ENCODE measurements at places on chromosomes 3 and 15. TPM values are rescaled to one million over a fixed set of nuclear protein-coding genes. Genes with fewer than 3 reads are reported as not detected.
A peak's percentile ranks its signal among the peaks of the same experiment; 100 is the strongest.

Gene LAMB2
- total RNA-seq, result 259 TPM

Gene PLA1A
- total RNA-seq, result 0.80 TPM

Gene MAP1A
- 1.8 TPM for total RNA-seq

DNA sequence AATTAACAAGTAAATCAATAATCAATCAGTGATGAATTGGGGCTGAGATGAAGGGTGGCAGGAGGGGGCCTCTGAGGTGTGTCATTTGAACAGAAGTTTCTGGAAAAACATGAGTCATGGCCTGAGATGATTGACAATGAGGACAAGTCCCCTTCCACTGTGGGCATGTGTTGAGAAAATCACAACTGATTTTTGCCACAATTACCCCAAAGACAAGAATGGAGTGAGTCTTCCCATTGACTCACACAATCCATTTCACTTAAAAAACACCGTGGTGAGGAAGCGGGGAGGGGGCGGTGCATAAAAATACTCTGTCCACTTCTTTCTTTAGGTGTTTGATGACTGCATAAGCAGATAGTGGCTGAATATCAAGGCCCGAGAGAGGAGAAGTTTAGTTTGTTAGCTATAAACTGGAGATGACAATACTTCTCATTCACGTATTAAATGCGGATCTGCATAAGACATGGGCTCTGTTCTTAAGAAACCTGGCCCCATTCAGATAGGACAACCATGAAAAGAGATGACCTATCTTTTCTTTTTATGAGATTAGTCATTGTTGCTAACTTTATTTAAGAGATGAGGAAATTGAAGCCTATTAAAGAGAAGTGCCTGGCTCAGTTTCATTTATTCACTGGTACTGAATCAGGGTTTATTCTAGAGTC, 34.7 kb downstream of the SHC4 start:
- H3K27ac ChIP-seq, result no peak overlapping the region
- H3K27me3 ChIP-seq, result peaks cover 2% of the 10 kb centered on the region
- H3K4me3 ChIP-seq, result no peak overlapping the region
- DNase-seq, result no peak
- peaks cover 5% of the 10 kb centered on the region for H3K36me3 ChIP-seq

- DNase-seq, result no peak
- H3K27me3 ChIP-seq, result no peaks in the 10 kb centered on the region
- H3K4me3 ChIP-seq, result no peak overlapping the region
- H3K27ac ChIP-seq, result peak overlapping the region; percentile 28
- peaks cover 4% of the 10 kb centered on the region for H3K36me3 ChIP-seq
These were observed 73.0 kb downstream of the TRPC1 start for GRCh38 chr3:142796823-142797222.

DNA sequence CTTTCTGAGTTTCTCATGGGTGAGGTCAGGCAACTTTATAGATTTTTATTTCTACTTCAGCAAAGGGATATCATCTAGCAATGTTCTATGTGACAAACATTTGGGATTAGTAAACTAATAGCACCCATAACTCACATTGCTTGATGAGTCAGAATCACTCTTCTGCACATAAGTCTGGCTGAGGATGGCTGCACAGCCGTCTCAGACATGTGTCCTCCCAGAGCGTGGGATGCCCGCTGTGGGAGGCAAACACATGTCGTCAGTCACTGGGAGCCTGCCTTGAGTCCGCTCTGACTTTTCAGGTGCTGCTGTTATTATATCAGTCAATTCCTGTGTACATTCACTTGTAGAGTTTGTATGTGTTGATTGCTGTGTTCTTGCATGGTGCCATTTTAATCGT, 230.7 kb upstream of the TRIM42 start:
- H3K27me3 ChIP-seq, result peaks cover 1% of the 10 kb centered on the region
- DNase-seq, result no peak
- H3K4me1 ChIP-seq, result no peaks in the 10 kb centered on the region
- H3K4me3 ChIP-seq, result no peak overlapping the region
- no peaks in the 10 kb centered on the region for H3K36me3 ChIP-seq

- H3K36me3 ChIP-seq, result no peaks in the 10 kb centered on the region
- no peak overlapping the region for H3K27ac ChIP-seq
- no peak for DNase-seq
- no peaks in the 10 kb centered on the region for H3K4me1 ChIP-seq
- H3K4me3 ChIP-seq, result no peak overlapping the region
These were observed 77.7 kb upstream of the ACAN start for GRCh38 chr15:88725305-88726210.

- H3K4me3 ChIP-seq, result peak overlapping the region; percentile 96
- H3K27me3 ChIP-seq, result peaks cover 16% of the 10 kb centered on the region
- H3K4me1 ChIP-seq, result peaks cover 31% of the 10 kb centered on the region
- H3K27ac ChIP-seq, result peak overlapping the region; percentile 87
- H3K36me3 ChIP-seq, result peaks cover 33% of the 10 kb centered on the region
These were observed 648 bp upstream of the P2RY1 start for GRCh38 chr3:152834191-152834775.

DNA sequence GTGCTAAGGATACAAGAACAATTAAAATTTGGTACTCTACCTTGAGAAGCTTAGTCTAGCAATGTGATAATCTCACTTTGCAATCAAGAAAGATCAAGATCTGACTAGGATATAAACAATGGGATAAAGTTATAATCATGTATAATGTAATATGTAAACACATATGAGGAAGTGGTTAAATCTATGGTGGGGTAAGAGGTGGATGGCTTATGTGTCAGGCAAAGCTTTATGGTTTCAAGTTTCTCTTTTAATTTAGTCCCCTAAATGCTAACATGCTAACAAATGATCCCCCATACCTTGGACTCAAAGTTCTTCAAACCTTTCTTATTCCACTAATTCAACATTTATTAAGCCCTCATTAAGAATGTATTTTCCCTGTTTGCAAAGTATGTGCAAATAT, 2.5 kb downstream of the RSL24D1 start:
- H3K27me3 ChIP-seq, result no peaks in the 10 kb centered on the region
- H3K36me3 ChIP-seq, result no peaks in the 10 kb centered on the region

DNA sequence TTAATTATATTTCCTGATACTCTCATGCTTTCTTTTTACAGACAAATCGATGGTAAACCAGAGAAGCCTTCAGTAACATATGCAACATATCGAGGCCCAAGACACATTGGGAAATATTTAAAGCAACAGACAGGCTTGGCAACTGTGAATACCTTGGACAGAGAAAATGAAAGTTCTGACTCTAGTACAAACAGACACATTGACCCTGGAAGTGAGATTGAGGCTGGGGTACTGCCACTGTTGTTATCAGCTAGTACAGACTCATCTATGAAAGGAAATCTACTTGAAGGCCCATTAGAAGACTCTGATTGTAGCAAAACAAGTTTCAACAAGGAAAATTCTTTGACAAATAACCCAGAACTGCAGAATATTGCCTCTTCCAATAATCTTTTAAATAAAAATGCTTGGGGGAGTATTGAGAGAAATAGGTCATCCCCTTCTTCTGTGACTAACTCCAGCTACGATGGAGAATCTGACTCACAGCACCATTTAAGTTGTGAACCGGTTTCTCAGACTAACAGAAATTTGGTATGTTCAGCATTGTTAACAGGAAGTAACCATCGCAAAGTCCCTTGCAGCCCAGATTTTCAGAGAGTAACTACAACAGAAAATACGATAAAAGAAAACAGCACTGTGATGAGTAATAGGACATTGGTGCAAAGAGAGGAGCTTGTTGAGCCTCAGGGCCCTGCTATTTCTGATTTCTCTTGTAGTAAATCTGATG, 50.2 kb downstream of the CRYBG3 start:
- H3K4me1 ChIP-seq, result peaks cover 4% of the 10 kb centered on the region
- H3K36me3 ChIP-seq, result peaks cover 6% of the 10 kb centered on the region
- no peaks in the 10 kb centered on the region for H3K27me3 ChIP-seq
- no peak for DNase-seq

DNA sequence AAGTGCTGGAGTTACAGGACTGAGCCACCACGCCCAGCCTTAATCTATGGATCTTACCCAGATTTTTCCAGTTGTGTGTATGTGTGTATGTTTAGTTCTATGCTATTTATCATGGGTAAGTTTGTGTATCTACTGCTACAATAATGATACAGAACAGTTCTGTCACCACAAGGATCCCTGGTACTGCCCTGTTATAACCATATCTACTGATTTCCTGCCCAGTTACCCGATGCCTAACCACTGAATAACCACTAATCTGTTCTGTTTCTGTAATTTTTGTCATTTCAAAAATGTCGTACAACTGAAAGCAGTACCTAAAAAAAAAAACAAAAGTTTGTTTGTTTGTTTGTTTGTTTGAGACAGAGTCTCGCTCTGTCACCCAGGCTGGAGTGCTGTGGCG, 123.7 kb upstream of the RAP2B start:
- H3K4me1 ChIP-seq, result no peaks in the 10 kb centered on the region
- H3K27me3 ChIP-seq, result no peaks in the 10 kb centered on the region
- no peaks in the 10 kb centered on the region for H3K36me3 ChIP-seq
- no peak overlapping the region for H3K4me3 ChIP-seq

- peaks cover 86% of the 10 kb centered on the region for H3K4me1 ChIP-seq
- H3K27ac ChIP-seq, result no peak overlapping the region
- H3K4me3 ChIP-seq, result peak overlapping the region; percentile 69
- peaks cover 35% of the 10 kb centered on the region for H3K36me3 ChIP-seq
These were observed 10.0 kb downstream of the PLXND1 start for GRCh38 chr3:129596194-129597086.

GRCh38 chr15:86765281-86765680, 685.6 kb downstream of the AGBL1 start:
- H3K27ac ChIP-seq, result no peak overlapping the region
- H3K4me1 ChIP-seq, result no peaks in the 10 kb centered on the region
- H3K36me3 ChIP-seq, result no peaks in the 10 kb centered on the region
- H3K27me3 ChIP-seq, result no peaks in the 10 kb centered on the region
- no peak for DNase-seq
- no peak overlapping the region for H3K4me3 ChIP-seq

DNA sequence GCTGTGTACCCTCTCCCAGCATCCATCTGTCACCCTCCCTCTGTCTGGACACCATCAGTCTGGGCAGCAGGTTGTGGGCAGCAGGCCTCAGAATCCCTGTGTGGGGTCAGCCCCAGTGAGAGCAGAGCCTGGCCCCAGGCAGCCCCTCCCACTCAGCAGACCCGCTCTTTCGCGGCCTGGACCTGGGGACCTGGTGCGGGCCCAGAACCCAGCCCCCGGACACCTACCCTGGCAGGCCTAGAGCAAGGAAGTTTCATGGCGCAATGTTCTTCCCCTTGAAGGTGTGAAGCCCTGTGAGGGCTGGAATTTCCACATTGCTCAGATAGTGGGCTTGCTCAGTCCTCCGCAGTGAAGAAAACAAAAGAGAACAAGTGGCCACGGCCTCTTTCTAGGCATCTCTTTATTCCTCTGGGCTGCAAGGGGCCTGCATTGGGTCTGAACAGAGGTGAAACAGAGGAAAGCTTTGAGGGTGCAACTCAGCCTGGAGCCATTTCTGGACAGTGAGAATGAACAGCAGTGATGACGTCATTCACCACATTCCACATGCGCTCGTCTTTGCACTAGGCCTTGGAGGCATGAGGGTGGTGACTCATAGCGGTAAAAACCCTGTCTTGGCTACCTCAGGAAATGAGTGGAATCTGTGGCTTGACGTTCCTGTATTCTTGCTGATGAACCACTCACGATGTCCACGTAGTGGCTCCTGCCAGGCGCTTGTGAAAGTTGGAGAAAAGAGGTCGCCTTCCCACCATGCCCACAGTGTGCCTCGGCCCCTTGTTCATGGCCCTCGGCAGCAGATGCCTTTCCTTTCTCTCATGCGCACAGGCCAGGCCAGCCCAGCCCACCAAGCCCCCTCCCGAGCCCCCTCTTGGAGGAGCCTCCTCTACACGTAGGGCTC, 66.1 kb downstream of the SLC30A4 start:
- H3K27me3 ChIP-seq, result peaks cover 4% of the 10 kb centered on the region
- H3K27ac ChIP-seq, result no peak overlapping the region
- no peaks in the 10 kb centered on the region for H3K36me3 ChIP-seq
- H3K4me1 ChIP-seq, result no peaks in the 10 kb centered on the region
- no peak for DNase-seq

DNA sequence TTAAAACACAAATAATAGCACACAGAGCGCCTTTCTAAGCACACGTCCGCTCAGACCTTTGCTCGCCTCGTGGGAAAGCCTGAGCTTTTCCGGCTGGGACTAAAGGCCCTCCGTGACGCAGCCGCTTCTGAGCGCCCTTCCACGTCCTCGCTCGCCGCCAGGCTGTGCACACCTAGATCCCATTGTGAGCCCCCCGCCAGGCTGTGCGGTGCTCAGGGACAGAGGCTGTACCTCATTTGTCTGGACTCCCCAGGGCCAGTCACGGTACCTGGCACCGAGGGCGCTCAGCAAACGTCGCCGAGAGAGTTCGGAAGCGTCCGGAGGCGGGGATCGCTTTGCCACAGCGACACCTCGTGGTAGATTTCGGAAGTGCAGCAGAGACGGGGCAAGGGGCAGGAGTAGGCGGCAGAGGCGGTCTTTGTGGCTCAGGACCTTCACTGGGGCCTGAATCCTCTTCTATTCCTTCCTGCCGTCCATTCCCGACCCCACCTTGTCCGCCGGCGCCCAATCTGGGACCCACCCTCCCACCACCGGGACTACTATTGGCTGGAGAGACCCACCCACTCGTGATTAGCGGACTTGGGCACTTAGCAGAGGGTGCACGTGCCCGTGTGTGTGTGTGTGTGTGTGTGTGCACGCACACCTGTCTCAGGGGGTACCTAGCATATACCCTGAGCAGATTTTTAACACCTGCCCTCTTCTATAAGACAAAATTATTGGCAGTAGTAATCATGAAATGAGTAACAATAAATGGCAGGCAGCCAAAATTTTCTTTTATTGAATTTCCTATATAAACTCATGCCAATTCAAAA, 65.6 kb downstream of the RHCG start:
- H3K27ac ChIP-seq, result no peak overlapping the region
- H3K36me3 ChIP-seq, result no peaks in the 10 kb centered on the region
- H3K27me3 ChIP-seq, result peaks cover 6% of the 10 kb centered on the region
- H3K4me1 ChIP-seq, result peaks cover 8% of the 10 kb centered on the region

Measured in endothelial cell (in vitro differentiated cells).